ENCODE measurements at places on chromosomes 7 and 10.

GRCh38 chr7:111183321-111183720 lies 92.4 kb downstream of the LRRN3 start:
- no peak for DNase-seq

DNA sequence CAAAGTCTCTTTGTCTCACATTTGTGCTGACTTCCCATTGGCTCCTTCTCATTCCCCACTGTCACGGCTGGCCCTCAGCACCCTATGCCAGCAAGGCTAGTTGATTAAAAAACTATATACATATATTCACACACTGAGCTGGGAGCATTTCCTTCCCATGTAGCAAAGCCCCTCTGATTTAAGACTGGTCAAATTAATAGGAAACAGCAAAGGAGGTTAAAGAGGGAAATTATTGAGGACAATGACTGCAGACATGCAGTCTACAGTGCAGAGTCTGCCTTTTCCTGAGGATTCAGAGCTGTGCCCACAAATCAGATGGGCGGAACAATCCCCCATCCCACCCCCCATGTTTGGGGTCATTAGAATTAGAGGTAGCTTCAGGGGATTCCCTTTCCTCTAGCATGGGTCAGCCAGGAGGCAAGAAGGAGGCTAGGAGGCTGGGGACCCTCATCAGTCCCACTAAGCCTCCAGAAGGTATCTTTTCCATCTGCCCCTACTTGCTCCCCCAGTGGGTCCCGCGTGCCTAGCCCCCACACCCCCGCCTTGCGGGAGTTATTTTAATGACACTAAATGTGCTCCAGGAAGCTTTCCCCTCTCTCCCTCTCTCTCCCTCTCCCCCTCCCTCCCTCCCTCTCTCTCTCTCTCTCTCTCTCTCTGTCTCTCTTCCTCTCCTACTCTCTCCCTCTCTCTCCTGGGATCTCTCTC lies 9.8 kb upstream of the DLX6 start:
- DNase-seq: no peak

DNA sequence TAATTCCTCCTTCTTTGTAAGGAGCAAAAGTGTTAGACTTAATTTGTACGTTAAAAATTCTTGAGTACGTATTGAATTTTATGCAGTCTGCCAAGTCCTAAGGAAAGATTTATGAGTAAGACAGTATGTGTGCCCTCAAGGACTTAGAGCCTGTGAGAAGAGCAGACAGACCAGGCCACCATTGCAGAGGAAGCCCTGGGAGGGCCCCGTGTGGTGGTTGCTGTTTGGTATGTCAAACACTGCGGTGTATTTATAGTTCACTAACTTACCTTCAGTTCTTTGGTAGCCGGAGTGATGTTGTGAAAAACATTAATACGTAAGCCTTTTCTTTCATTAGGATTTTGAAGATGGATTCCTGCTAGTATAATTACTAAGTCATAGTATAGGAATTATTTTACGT lies 82.9 kb downstream of the GALNT11 start:
- no peak for DNase-seq

GRCh38 chr7:36747280-36748016 lies 23.2 kb upstream of the AOAH start:
- no peak for DNase-seq

DNA sequence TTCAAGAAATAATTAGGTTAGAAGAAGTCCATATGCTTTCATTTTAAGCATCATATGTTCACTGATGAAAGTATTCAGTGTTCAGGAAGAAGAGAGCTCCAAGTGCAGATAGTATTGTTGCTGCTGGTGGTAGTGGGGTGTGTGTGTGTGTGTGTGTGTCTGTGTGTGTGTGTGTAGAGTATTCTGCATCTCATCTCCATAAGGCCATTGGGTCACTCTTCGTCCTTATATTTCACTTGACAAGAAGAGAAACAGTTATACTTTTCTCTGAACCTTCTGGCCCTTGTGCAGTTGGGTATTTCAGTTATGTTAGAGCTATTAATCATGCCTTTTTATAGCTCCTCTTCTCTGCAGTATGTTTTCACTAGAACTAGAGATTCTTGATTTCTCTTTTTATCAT lies 26.2 kb downstream of the ADAM22 start:
- DNase-seq: no peak

Measured in GM13976 (cell line).